ENCODE measurements at places on chromosomes 2 and 18. TPM values are rescaled to one million over a fixed set of nuclear protein-coding genes. Genes with fewer than 3 reads are reported as not detected.

SIX3 gene
- total RNA-seq: not detected

COL5A2 gene
- 0.50 TPM for total RNA-seq

TFPI gene
- total RNA-seq: 0.21 TPM

LRRFIP1 gene
- 234 TPM for total RNA-seq

DNA sequence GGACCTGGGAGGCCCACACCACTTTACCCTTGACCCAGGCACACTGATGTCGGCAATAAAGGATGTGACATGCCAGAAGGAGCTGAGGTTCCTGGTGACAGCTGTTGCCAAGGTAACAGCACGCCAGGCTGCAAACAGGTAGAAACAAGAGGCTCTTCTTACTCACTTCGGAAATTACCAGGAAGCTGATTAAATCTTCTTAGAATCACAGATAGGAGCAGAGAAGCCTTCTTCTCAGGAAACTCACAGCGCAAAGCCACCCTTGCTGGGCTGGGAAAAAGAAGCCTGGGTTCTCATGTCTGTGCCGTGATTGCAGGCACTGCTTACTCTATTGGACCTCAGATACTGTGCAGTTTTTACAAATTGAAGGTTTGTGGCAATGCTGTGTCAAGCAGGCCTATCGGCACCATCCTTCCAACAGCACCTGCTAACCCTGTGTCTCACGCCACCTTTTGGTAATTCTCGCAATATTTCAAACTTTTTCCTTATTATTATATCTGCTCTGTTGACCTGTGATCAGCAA, 61.0 kb upstream of the TAF1B start:
- peak; percentile 89 for DNase-seq

GRCh38 chr18:850960-851359, 38.9 kb upstream of the YES1 start:
- no peak for DNase-seq

- DNase-seq: no peak
Measured at GRCh38 chr18:31563778-31564177, 27.9 kb upstream of the TTR start.

DNA sequence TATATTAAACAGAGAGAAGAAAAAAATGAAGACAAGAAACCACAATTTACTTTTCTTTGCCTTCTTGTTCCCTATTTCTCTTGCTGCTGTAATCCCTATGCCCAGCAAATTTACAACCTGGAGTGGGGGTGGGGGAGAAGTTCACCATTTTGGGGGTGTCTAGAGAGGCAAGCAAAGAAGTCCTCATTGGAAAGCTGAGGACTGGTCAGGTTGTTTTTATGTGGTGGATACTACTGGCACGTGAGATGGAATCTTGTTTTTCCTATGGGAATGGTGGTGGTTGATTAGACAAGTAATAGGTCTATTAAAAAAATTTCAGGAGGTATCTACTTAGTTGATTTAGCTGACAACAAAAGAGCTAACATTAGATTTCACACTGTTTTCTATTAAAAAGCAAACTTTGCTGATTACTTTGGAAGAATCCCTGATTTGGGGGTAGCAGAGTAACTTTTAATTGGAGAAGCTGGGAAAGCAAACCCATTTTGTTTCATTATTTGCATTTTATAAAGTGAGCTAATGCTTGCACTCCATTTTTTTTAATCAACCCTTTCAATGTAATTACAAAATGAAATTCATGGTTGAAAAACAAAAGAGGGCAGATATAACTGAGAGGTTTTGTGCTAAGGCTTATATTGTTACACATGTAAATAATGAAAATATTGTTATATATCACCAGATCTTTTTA, 6.0 kb downstream of the POU3F3 start:
- no peak for DNase-seq

- no peak for DNase-seq
Measured at GRCh38 chr2:200156166-200156835, 150.2 kb upstream of the SPATS2L start.

GRCh38 chr2:66021296-66021695, 413.6 kb upstream of the MEIS1 start:
- no peak for DNase-seq

Data from activated CD4-positive, alpha-beta T cell treated with anti-CD3 and anti-CD28 coated beads for 36 hours (primary cell).